Astrocyte (in vitro differentiated cells and primary cell): ENCODE measurements at places on chromosomes 16 and 17.

GRCh38 chr17:78230996-78231935 lies at the start of gene TMEM235:
Gene TMEM235 (plus strand): TSS chr17:78231631. CDS start chr17:78232024, 393 bp downstream.
- no peak for DNase-seq

DNA sequence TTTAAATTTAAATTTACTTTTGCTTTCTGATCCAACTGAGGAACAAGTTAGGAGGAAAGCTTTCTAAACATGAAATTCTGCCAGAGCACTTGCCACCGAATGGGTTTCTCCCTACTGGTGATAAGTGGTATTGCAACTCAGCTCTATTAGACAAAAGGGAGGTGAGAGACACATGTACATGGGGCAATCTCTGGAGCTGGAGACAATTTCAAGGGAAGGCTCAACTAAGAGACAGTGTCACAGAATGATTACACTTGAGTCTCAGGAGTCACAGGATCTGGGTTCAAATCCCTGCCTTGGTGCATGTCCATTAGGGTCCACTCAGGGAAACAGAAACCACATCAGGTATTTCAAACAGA lies 37.4 kb downstream of the SOCS1 start:
- DNase-seq, result no peak

DNA sequence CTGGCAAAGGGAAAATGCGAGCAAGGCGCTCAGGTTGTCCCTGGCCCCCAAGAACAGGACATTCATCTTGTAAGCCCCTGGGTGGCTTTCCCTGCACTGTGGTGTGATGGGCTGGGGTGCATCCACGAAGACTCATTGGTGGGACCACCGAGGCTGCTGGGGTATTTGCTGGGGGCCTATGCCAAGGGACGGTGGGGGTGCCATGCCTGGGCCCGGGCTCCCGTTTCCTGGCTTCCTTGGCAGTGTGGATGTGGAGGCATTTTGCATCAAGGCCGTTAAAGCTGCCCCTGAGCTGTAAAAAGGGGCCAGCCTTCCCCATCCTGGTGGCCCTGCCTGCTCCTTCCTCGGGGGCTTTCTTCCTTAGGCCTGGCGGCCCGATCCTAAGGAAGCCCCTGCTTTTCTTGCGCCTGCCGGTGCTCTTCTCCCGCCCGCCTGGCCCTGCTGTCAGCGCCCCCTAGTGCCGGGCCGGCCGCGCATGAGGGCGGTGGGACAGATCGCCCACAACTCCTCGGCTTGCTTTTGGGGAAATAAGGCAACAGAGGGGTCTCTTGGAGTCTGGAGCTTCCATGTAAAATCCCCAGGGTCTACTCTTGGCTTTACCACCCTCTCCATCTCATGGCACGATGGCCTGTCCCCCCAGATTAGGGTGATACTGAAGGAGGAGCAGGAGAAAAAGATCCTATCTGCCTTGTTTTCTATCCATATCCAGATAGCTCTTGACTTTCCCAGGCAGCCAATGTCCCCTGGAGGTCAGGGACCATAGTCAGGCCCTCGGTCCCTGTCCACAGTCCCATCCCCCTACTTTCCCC lies 9.8 kb upstream of the TBX2 start:
- DNase-seq, result no peak

GRCh38 chr17:2222301-2222700 lies 81.3 kb downstream of the SMG6 start:
- no peak for DNase-seq

- DNase-seq, result no peak
Measured at GRCh38 chr17:60613325-60613724, 13.3 kb downstream of the PPM1D start.

- no peak for DNase-seq
Measured at GRCh38 chr16:65274566-65274965, 152.7 kb upstream of the CDH11 start.

- peak; percentile 34 for DNase-seq
Measured at GRCh38 chr16:69039333-69039941, 66.0 kb upstream of the HAS3 start.

- no peak for DNase-seq
Measured at GRCh38 chr16:82630688-82631087, 3.9 kb downstream of the CDH13 start.

DNA sequence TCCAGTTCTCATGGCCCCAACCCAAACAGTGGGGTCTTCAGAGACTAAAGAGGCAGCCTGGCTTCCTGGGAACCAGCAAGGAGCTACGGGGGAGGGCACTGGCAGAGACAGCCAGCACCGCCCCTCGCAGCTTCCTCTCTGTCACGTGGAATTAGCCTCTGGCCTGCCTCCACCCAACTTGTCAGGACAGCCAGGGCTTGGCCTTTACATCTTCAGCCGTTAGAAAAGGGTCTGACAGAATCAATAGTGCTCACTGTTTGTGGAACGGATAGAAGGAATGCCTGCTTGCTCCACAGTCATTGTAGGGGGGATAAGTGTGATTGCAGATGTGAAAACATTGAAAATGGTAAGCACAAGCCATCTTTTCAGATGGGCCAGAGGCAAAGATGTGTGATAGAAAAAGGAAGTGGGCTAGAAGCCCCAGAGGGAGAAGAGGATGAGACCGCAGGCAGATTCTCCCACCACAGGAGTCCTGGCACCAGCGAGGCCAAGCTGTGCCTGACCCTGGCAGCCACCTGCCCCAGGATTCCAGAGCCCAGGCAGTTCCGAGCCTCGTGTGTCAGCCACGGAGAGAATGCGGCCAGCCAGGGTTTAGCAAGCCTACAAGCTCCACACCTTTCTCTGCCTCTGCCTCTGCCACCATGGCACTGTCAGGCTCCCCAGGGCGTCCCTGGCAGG lies 18.6 kb downstream of the GRIN2C start:
- no peak for DNase-seq

DNA sequence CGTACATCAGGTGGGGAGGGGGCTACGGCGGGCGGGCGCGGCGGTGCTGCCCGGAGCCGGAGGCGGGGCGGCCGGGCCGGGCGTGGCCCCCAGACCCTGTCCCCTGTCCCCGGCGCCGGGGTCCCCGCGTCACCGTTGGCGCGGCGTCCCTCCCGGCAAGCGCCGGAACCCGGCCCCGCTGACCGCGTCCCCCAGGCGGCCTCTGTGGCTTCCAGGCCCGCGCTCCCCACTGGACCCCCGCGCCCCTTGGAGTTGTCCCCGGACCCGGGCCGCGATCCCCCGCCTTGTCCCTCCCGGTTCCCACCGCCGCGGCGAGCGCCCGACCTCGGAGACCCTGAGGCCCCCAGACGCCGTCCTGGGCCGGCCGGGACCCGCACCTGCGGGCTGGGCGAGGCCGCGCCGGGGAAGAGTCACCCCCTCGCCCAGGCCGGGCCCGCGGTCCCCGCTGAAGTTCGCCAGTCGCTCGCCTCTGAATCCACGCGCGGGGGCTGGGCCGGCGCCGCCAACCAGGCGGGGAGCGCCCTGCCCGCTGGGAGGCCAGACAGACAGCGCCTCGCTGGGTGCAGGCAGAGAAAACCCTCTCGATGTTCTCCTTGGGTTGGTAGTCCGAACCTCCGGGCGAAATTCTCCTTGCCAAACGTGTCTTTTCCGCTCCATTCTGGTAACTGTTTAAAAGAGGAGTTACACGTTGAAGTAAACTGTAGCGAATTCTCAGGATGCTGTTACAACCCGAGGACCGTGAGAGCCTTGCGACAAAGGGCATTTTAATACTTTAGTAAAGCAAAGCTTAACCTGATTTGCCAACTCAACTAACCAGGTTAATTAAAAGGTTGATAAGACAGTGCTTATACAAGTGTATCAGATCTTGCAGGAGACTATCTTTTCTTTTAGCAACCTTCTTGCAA lies 761 bp downstream of the GAN start:
- DNase-seq, result peak; percentile 32

DNA sequence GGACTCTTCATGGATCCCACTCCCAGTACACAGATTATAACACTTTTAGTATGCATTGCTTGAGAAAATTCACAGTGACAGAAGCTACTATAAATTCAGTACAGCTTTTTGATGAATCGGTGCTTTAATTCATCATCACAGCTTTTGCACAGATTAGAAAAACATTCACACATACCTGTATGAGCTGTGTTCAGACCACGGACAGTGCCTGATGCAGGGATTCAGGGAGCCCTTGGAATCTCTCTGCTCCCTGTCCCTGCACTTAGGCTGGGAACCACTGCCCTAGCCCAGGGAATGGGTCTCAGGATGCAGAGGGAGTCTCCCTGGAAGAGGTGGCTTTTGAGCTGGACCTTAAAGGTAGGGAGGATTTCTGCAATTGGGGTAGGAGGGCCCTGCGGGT lies 13.9 kb downstream of the TBKBP1 start:
- DNase-seq, result no peak

GRCh38 chr17:80422981-80423380 lies 8.0 kb downstream of the ENDOV start:
- no peak for DNase-seq

DNA sequence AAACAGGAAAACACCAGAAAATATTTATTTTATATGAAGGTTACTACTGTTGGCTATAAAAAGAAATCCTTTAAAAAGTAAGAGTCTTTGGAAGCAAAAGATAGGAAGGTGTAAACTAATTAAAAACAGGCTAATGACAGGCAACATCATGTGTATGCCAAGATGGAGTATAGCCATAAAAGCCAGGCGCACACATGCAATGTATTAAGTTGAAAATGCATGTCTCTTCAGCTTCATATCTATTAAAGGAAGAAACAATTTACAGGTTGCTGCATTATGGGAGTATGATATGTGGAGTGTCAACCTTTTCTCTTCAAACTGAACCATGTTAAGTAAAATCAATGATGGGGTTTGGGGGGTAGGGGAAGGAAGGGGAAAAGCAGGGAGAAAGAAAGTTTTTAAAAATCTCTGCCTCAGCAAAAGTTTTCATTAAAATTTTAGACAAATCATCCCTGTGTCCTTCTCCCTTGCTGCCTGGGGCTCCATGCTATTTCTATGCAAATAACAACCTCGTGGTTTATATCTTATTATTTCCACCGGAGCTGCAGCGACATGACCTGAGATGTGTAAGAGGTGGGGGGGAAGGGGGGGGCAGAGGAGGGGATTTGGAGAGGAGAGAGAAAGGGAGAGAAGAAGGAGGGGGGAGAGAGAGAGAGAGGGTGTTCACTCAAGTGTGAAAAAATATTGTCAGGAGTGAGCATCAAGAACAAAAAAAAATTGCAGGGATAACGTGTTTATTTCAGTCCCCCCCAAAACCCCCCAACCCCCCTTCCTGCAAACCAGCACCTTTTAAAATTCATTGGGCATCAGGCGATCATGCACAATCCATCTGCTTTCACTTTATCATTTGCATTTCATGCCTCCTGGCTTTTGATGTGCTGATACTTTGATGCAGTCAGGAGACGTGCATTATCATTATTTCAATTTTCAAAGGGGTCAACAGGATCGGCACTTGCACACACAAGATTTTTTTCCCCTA lies 197.6 kb downstream of the AATF start:
- no peak for DNase-seq

DNA sequence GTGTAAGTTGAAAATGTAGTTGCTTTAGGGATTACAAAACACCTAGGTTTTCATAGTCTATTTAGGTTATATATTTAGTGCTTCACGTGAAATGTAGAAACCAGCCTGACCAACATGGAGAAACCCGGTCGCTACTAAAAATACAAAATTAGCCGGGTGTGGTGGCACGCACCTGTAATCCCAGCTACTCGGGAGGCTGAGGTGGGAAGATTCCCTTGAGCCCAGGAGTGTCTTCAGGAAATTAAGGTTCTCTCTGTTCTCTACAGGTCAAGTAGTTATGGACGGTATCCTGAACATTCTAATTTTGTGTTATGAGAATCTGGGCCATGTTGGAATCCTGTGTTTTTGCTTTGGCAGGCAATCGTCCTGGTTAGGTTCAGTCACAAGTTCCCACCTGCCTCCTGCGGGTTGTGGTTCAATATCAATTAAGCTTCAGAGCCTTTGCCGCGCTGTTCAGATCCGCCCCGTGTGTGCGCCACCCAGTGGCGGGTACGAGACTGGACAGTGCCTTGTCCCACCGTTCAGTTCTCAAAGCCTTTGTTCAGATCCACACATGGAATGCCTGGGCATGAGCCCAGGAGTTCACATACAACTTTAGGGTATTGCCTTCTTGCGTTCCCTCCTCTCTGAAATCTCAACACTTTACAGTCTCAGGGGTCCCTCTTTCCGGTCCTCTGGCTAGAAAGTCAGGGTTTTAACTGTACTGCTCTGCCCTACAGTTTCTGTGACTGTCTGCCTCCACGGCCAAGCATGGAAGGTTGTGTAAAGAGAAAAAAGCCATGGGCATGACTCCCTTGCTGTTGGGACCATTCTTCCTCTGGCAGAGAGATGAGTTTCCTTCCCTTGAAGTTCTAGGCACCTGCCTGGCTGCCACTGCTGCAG lies 41.7 kb downstream of the HEATR6 start:
- peak; percentile 43 for DNase-seq

DNA sequence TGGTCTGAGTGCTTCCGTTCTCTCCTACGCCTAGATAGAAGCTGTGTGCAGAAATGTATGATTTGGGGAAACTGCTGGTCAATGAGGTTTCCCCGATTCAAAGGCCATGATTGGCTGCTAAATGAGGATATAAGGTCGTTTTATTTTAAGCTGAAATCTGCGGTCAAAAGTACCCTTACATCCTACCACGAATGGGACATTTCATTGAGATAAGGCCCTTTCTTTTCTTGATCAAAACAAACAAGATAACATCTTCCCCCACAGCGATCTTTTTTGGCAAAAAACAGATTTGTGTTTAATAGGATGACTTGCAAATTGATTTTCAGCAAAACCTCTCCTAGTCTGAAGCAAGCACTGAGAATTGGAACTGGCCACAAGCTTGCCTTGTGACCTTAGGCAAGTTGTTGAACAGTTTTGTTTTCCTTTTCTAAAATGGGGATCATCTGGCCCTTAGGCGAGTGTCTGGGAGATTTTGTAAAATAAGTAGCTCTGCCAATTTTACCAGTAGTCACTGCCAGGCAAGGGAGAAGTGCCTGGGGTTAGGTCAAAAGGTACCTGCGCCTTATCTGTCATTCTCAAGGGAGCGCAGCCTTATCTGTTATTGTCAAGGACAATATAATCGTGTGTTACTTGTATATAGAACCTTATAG lies 635 bp downstream of the SCPEP1 start:
- DNase-seq, result no peak

GRCh38 chr17:32350666-32351418 lies 885 bp downstream of the ZNF207 start:
- DNase-seq, result peak; percentile 50

DNA sequence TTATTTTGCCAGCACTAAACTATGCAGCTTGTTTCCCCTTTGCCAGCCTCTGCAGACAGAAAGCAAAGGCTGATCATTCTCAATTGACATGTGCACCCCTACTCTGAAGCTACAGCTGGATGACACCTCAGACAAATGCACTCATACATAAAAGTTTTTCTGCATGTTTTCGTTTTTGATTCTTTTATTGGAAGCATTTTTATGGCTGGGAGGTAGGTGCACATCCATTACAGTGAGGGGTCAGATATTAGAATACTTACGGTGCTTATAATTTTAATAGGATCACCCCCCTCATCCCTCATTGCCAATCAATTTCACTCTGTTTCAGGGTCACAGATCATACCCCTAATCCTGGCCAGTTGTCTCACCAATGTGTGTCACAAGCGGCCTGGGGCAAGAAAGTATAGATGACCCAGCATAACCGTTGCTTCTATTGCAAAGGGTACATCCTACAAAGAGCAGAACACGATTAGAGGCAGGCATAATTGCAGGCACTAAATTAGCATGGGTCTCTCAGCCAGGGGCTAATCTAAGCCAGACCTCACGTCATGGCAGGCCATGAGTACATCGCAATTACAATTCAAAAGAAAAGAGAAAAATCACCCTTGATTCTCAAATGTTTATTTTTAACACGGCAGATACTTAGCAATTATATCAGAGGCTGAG lies 89.5 kb upstream of the SOX9 start:
- DNase-seq, result no peak
